Activated CD4-positive, alpha-beta T cell treated with anti-CD3 and anti-CD28 coated beads for 24 hours (primary cell): ENCODE measurements at places on chromosomes 7 and 10.

DNA sequence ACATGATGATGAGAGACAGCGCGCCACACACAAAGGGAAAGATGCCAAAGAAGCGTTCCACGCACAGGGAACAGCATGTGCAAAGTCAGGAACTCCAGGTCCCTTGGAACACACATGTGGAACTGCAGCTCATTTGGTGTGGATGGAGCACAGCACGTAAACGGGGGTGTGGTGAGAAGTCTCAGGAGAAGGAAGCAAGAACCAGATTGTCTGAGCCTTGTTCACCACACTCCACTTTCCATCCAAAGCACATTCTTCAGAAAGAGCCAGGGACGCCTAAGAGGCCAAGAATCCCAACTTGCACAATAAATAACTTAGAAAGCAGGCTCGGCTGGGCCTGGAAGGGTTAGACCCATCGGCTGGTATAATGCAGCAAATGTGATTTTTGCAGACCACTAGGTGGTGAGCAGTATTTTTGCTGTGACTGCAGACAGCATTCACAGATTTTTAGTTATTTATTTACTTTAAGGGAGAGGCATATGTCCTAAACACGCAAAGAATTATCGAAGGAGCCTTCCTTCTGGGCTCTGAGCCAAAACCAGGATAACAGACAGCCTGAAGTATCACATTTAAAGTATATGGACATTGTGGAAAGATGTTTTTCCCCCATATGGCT lies 27.9 kb upstream of the ASCC1 start:
- no peak for DNase-seq

- DNase-seq: peak; percentile 14
Measured at GRCh38 chr10:14184841-14185315, 145.8 kb downstream of the FRMD4A start.

- DNase-seq: no peak
Measured at GRCh38 chr10:123354521-123354920, 200.3 kb downstream of the BUB3 start.

DNA sequence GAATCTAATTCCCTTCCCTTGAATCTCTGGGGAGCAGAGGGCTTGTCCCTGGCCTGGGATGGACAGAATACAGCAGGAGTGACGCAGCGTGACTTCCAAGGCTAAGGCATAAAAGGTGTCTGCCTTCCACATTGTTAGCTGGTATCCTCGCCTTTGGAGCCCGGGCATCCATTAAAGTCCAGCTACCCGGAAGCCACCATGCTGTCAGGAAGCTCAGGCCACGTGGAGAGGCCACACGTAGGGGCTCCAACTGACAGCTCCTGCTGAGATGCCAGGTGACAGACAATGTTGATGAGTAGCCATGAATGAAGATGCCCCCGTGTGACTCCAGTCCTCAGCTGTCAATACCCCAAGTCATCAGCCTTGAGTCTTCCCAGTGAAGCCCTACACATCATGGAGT lies 99.9 kb downstream of the OAT start:
- no peak for DNase-seq

DNA sequence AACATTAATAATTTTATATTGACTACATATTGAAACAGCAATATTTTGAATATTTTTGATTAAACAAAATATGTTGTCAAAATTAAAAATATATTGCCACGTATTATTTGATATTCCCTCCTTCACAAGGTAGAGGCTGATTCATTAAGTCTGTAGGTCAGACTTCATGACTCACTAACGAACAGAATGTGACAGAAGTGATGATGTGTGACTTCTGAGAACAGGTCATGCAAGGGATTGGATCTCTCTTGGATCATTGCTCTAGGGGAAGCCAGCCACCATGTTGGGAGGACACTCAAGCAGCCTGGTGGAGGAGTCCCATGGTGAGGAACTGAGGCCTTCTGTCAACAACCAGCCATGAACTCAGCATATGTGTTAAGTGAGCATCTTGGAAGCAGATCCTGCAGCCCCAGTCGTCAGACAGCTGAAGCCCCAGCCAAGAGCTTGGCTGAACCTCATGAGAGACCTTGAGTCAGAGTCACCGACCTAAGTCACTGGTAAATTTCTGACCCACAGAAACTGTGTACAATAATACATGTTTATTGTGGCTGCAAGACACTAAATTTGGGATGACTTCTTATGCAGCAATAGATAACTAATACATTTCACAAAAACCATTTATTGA lies 66.6 kb downstream of the HTR5A start:
- DNase-seq: no peak

DNA sequence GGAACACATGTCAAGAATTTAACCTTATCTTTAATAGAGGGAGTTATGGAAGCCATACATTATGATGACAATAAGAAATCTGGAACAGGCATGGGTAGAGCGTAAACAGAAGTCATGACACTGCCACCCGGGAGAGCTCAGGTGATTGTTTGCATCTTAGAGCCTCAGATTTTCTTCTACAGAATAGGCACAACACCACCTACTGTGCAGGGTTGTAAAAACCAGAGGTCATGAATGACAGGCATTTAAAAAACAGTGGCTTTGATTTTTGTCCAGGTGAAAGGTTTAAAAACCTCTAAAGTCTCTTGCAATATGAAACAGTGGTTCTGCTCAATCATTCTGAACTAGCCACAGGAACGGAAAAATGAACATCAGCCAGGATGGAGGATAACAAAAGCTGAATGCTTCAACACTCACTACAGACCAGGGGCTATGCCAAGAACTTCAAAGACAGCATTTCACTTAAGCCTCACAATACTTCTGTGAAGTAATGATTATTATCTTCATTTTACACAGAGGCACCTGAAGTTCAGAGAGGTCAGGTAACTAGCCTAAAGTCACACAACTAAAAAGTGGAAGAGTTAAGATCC lies 123.8 kb downstream of the SLC25A13 start:
- DNase-seq: no peak

DNA sequence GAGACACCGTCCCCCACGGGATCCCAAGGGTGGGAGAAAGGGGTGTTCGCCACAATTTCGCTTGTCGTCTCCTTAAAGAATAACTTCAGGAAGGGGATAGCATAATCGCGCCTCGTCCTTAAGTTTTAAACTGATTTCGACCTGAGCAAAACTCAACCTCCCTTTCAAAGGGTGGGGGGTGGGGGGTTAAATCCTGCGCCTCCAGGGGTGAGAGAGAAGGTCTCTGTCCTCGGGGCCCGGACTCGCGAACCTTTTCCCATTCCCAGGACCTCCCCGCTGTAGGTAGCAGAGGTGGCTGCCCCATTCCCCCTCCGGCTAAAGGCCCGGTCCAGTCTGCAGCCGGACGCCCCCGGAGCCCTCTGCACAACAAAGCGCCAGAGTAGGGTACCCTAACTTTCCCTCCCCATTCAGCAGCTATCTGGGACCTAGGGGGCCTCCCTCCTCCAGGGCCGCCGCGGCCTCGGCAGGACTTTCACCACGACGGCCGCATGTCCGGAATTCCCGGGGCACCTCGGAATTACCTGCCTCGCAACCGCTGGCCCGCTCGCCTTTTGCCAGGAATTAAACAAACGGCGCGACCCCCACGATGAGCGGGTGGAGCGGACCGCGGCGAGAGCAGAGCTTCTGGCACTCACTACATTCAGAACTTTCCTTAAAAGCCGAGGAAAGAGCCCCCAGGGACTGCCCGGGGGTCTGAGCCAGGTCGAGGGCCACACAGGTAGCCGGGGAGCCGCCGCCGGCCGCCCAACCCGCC lies 1.7 kb downstream of the CDK6 start:
- DNase-seq: no peak

- DNase-seq: no peak
Measured at GRCh38 chr7:5452937-5453540, 29.4 kb upstream of the TNRC18 start.

GRCh38 chr7:79286181-79286580 lies 167.3 kb downstream of the MAGI2 start:
- DNase-seq: no peak

DNA sequence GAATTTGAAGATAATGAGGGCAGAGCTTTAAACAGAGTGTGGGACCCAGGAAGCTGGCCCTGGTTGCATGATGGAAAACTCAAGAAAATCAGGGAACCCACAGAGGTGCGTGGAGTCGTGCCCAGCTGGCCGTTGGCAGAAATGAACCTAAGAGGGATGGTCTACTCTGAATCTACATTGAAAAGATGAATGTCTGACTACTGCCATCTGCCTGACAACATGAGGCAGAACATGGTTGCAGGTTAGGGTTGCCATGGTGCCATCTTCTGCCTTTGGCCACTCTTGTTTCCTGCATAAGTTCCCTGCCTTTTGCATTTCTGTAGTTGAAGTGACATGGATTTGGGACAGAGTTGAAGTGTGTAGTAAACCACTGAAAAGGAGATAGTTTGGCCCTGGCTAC lies 138.5 kb upstream of the COBL start:
- no peak for DNase-seq

GRCh38 chr7:129493555-129493954 lies 8.8 kb upstream of the SMKR1 start:
- no peak for DNase-seq

- DNase-seq: no peak
Measured at GRCh38 chr7:24192691-24193090, 91.3 kb upstream of the NPY start.

- no peak for DNase-seq
Measured at GRCh38 chr7:1717903-1718676, 48.0 kb downstream of the ELFN1 start.

DNA sequence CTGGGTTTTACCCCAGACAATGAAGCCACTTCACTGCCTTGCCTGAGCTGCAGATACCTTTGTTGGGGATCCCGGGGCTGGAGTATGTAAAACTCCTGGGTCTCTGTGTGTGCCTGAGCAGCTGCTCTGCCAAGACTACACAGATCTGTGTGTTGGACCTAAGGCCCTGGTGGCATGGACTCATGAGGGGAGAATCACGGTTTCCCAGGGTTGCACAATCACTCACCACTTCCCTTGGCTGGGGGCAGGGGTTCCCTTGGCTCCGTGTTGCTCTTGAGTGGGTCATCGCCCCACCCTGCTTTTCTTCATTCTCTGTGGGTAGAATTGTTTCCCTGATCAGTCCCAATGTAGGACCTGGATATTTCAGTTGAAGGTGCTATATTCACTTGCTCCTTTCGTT lies 13.9 kb upstream of the TBATA start:
- no peak for DNase-seq

DNA sequence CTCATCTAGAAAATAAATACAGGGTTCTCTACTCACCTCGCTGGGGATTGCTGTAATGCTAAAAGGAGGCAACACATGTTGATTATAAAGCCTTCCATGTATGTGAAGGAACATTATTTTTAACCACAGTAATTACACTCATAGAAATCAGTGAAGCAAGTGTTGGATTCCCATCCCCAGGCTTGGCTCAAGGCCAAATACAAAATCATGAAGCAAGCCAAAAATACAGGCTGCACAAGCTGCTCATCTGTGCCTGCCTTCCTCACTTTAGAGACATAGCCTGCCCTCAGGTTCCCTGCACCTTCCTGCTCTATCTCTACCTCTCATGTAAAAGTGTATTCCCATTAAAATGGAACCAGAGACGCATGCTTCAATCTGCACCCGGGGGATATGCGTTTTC lies 1077.1 kb upstream of the C7orf33 start:
- DNase-seq: no peak

GRCh38 chr10:32379318-32379949 lies 32.5 kb upstream of the EPC1 start:
- DNase-seq: no peak

GRCh38 chr7:79778786-79779770 lies 325.6 kb upstream of the MAGI2 start:
- no peak for DNase-seq

- no peak for DNase-seq
Measured at GRCh38 chr10:23363793-23364135, 19.2 kb upstream of the C10orf67 start.

DNA sequence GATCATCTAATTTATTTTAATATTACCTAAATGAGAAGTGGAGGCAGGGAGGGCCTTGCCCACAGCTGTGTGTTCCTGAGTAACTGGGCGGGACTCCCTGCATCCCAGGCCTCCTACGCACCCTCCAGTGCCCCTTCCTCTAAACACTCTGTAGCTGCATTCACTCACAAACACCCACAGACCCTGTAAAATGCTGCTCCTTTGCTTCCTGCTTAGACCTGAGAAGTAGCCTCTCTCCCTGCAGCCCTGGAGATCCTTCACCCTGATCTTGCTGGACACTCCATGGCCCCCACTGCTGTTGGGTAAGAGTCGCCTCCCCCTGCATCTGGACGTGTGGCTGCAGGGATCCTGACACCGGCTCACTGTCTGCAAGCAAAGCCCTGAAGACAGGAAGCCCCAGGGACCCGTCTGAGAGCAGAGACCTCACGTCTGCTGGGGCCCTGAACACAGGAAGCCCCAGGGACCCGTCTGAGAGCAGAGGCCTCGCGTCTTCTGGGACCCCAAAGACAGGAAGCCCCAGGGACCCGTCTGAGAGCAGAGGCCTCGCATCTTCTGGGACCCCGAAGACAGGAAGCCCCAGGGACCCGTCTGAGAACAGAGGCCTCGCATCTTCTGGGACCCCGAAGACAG lies 589.8 kb downstream of the DNAJB6 start:
- DNase-seq: no peak

- DNase-seq: no peak
Measured at GRCh38 chr10:118590334-118590733, 5.1 kb downstream of the PRLHR start.

- no peak for DNase-seq
Measured at GRCh38 chr7:43461349-43462024, 121.4 kb upstream of the STK17A start.

DNA sequence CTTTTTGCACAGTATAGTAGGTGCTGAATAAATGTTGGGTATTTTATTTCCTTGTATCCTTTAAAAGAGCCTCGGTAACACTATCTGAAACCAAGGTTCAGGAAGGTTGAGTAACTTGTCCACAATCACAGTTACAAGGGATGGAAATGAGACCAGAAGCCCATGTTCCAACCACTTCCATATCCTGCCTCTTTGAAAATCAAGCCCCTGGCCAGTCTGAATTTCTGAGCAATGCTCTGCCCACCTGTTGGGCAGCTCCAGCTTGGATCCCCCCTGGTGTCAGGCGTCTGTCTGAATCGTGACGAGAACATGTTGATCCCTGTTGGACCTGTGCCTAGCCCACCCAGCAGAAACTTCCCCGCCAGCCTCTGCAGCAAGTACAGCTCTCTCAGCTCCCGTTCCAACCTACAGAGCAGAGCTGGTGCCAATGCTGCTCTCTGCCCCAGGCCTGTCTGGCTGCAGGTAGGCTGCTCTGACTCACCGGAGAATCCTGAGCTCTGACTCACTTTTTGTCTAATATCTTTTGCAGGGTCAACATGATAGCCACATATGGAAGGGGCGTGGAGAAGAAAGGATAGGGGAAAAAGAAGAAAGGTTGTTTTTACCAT lies 595.5 kb downstream of the INHBA start:
- DNase-seq: no peak

GRCh38 chr10:12177642-12178041 lies 18.0 kb downstream of the NUDT5 start:
- no peak for DNase-seq

DNA sequence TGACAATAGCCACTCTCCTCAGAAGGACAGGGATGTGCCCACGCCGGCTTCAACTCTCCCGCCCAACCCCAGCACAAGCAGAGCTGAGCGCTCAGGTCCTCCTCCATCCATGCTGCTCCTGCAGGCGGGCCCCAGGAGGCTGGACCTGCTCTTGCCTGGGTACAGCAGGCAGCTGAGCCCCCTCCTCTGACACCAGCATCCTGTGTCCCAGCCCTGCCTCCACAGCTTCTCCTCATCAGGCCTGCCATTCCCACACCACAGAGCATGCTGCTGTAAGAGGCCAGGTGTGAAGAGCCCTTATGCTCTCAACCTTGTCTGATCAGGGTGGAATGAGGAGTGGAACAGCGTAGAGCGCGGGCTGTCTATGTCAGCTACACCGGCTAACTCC lies 302.2 kb downstream of the PTPRN2 start:
- DNase-seq: no peak

GRCh38 chr10:3199488-3199887 lies 26.9 kb upstream of the PITRM1 start:
- DNase-seq: no peak

- DNase-seq: no peak
Measured at GRCh38 chr10:5047912-5048628, 44.4 kb upstream of the AKR1C2 start.
